ENCODE measurements at places on chromosomes 6 and 20.

GRCh38 chr6:43412541-43412940 lies 14.8 kb upstream of the ABCC10 start:
- DNase-seq = no peak

GRCh38 chr20:12036142-12036541 lies 118.4 kb downstream of the BTBD3 start:
- no peak for DNase-seq

DNA sequence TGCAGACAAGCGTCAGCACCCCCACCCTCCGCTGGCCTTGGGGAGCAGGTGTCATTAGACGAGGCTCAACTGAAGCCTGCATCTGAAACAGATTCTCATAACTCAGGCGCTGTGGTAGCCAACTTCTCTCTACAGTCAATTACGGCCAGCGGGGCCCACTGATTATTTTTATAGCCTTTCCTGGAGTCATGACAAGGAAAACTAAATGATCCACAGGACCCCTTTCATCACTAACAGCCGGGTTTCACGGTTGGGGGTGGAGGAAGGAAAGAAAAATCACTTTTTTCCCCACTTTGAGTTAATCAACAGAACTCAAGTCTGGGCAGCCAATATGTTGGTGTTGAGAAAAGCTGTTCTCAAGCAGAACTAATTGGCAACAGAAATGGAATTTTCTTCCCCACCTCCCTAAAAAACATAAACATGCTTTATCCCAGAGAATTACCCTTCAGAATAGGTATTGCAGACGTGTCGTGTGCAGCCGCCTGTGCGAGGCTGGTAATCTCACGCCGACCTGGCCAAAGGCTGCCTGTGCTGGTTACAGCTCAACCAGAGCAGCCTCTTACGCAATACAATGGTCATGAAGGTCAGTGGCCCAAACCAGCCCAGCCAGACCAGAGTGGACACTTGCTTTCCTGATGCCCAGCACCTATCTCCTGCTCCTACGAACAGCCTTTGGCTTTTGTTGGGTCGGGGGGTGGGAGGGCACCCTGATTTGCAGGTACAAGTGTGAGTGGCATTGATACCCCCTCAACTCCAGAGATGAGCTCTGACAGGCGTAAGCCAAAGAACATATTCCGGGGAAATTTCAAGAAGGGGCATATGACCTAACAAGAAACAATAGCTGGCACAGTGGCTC lies 11.0 kb downstream of the RIPOR3 start:
- DNase-seq = no peak

DNA sequence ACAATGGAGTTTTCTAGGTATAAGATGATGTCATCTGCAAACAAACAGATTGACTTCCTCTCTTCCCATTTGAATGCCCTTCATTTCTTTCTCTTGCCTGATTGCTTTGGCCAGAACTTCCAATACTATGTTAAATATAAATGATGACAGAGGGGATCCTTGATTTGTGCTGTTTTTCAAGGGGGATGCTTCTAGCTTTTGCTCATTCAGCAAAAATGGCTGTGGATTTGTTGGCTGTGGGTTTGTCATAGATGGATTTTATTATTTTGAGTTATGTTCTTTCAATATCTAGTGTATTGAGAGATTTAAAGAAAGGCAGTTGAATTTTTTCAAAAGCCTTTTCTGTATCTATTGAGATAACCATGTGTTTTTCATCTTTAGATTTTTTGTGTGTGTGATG lies 662.4 kb upstream of the EYS start:
- DNase-seq = no peak

DNA sequence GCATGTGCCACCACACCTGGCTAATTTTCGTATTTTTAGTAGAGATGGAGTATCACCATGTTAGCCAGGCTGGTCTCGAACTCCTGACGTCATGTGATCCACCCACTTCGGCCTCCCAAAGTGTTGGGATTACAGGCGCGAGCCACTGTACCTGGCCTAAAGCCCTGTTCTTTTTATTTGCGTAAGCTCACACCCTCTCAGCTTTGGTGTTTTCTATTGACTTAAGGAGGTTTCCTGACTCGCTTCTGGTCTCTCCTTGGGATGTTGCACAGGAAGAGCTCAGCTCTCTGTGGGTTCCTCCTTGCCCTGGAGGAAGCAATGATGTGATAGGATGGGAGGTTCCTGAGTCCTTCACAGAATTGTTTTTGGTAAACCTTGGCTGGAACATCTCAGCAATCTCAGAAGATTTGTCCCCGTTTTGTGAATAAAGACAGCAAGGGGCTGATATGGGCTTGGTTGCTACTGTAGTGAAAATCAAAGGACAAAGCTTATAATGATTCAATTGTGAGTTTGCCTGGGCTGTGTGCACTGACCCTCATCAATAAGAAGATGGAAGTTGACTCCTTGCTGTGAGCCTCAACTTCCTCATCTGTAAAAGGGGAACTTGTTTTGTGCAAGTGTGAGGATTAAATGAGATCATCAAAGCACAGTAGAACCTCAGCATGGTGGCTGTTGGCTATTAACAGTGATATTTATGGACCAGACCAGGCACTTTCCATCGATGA lies 27.0 kb downstream of the TOX2 start:
- no peak for DNase-seq

GRCh38 chr6:53651764-53652401 lies 13.7 kb downstream of the KLHL31 start:
- peak; percentile 54 for DNase-seq

DNA sequence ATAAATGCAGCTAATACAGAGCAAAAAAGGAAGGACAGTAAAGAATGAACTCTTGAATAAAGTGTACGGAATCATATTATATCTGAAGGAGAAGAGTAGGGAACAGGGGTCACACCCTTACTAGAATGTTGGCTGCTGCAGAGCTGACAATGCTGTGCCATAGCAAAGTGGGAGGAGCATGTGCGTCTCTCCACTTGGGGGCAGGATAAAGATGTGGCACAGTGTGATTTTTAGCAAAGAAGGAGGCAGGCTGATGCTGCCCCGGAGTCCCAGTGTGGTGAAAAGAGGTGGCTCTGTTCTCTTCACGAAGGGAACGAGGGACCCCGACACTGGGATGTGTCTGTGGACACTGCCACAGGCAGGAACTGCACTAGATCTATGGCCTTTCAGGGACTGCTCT lies 67.5 kb downstream of the INSM1 start:
- no peak for DNase-seq

- no peak for DNase-seq
Observed at GRCh38 chr6:129248946-129249345, 366.0 kb downstream of the LAMA2 start.

- DNase-seq = no peak
Observed at GRCh38 chr6:107079429-107079828, 35.9 kb downstream of the BEND3 start.

DNA sequence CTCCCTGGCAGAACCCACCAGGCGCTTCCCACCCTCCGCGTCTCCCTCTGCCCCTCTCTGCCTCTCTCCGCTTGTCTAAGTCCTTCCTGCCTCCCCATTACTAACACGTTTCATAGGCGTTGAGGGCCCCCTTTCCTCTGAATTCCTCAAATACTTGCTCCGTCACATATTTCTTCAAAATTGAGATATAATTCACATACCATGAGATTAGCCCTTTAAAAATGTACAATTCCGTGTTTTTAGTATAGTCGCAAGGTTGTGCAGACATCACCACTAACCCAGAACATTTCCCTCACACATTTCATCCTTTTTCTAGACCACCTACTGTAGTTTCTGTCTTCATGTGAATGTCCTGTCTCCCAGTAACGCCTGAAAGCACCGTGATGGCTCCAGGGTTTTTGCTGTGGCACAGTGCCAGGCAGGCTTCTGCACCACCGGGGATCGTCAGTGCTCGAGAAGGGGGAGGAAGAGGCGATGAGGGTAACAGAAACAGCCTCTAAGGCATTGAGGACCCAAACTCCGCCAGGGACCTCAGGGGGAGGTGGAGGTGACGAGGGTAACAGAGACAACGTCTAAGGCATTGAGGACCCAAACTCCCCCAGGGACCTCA lies 141.9 kb upstream of the SNX9 start:
- no peak for DNase-seq

GRCh38 chr6:159983641-159984080 lies 14.8 kb downstream of the IGF2R start:
- DNase-seq = no peak
